PC-3 (cell line): ENCODE measurements at places on chromosomes 13 and 19. TPM values are rescaled to one million over a fixed set of nuclear protein-coding genes. Genes with fewer than 3 reads are reported as not detected.

NTN5 gene
- 0.18 and 0.81 TPM in 2 replicates for total RNA-seq

ASF1B gene
- total RNA-seq, result 71.2 and 84.7 TPM in 2 replicates

IGFL4 gene
- total RNA-seq, result not detected in 2 replicates

HOMER3 gene
- total RNA-seq, result 118 and 143 TPM in 2 replicates

SRRM5 gene
- 0.11 and 0.12 TPM in 2 replicates for total RNA-seq

PRTN3 gene
- total RNA-seq, result 0.29 and 0.40 TPM in 2 replicates

TJP3 gene
- total RNA-seq, result 11.7 and 14.3 TPM in 2 replicates

NKG7 gene
- not detected in 2 replicates for total RNA-seq

HSH2D gene
- 10.9 and 14.5 TPM in 2 replicates for total RNA-seq

ATG4D gene
- total RNA-seq, result 53.2 and 65.9 TPM in 2 replicates

EHD2 gene
- 0.11 and 1.4 TPM in 2 replicates for total RNA-seq

GARIN5A gene
- total RNA-seq, result 3.5 and 6.2 TPM in 2 replicates

ZNF667 gene
- 2.5 and 3.2 TPM in 2 replicates for total RNA-seq

FAM83E gene
- 4.6 and 4.7 TPM in 2 replicates for total RNA-seq

KCNN1 gene
- not detected in 2 replicates for total RNA-seq

FBXO17 gene
- not detected in 2 replicates for total RNA-seq

DAZAP1 gene
- 177 and 178 TPM in 2 replicates for total RNA-seq

ATP8B3 gene
- total RNA-seq, result 3.9 and 4.2 TPM in 2 replicates

WIZ gene
- total RNA-seq, result 30.9 and 35.1 TPM in 2 replicates

SLC15A1 gene
- 1.7 TPM in 2 replicates for total RNA-seq

METTL21C gene
- total RNA-seq, result not detected in 2 replicates

KHSRP gene
- total RNA-seq, result 373 and 518 TPM in 2 replicates

ZNF296 gene
- 0.52 and 2.4 TPM in 2 replicates for total RNA-seq

CATSPERD gene
- not detected in 2 replicates for total RNA-seq

TSKS gene
- total RNA-seq, result not detected in 2 replicates

ZNF43 gene
- 1.4 and 1.9 TPM in 2 replicates for total RNA-seq

CSNK1A1L gene
- total RNA-seq, result not detected in 2 replicates

ATF5 gene
- total RNA-seq, result 50.7 and 75.5 TPM in 2 replicates

SMIM44 gene
- not detected in 2 replicates for total RNA-seq

INAFM1 gene
- 2.5 and 5.1 TPM in 2 replicates for total RNA-seq

FPR2 gene
- not detected in 2 replicates for total RNA-seq

DLL3 gene
- total RNA-seq, result 7.2 and 8.7 TPM in 2 replicates

TBC1D4 gene
- 15.1 and 22.3 TPM in 2 replicates for total RNA-seq

CACNG7 gene
- not detected in 2 replicates for total RNA-seq

TUBB4A gene
- total RNA-seq, result 4.6 and 6.0 TPM in 2 replicates

CCNA1 gene
- total RNA-seq, result 18.3 and 18.6 TPM in 2 replicates

NLRP9 gene
- not detected in 2 replicates for total RNA-seq

CNN1 gene
- 0.77 TPM in 1 of 2 replicates, not detected in the other for total RNA-seq

KLF2 gene
- 4.8 and 6.6 TPM in 2 replicates for total RNA-seq

TRIM28 gene
- total RNA-seq, result 1,169 and 1,653 TPM in 2 replicates

STAP2 gene
- total RNA-seq, result 71.1 and 72.6 TPM in 2 replicates

FXYD7 gene
- not detected in 2 replicates for total RNA-seq

SIGLEC14 gene
- not detected in 2 replicates for total RNA-seq

KLF1 gene
- not detected in 2 replicates for total RNA-seq

LRRC4B gene
- 0.26 and 0.52 TPM in 2 replicates for total RNA-seq

ZNF865 gene
- 5.5 and 8.2 TPM in 2 replicates for total RNA-seq

GNG7 gene
- total RNA-seq, result 1.1 and 1.2 TPM in 2 replicates

TNNI3 gene
- total RNA-seq, result 32.4 and 40.1 TPM in 2 replicates

TPTE2 gene
- total RNA-seq, result not detected in 2 replicates

SLC6A16 gene
- not detected in 2 replicates for total RNA-seq

SYNGR4 gene
- total RNA-seq, result not detected in 2 replicates

DIRAS1 gene
- total RNA-seq, result 1.7 and 2.0 TPM in 2 replicates

SPACA4 gene
- total RNA-seq, result not detected in 2 replicates

ZNF549 gene
- total RNA-seq, result 4.3 and 5.0 TPM in 2 replicates

CADM4 gene
- 13.7 and 15.0 TPM in 2 replicates for total RNA-seq

EXOC3L2 gene
- not detected in 2 replicates for total RNA-seq

NCCRP1 gene
- 2.2 and 6.2 TPM in 2 replicates for total RNA-seq

ZNF536 gene
- not detected in 2 replicates for total RNA-seq
